Suprapubic skin (tissue), 4 donors: ENCODE measurements at places on chromosomes 12 and 14.

- no peak for DNase-seq
Measured at GRCh38 chr14:49703965-49704364, 11.0 kb downstream of the KLHDC1 start.

GRCh38 chr14:44898551-44898950, 63.2 kb downstream of the KLHL28 start:
- DNase-seq: no peak

DNA sequence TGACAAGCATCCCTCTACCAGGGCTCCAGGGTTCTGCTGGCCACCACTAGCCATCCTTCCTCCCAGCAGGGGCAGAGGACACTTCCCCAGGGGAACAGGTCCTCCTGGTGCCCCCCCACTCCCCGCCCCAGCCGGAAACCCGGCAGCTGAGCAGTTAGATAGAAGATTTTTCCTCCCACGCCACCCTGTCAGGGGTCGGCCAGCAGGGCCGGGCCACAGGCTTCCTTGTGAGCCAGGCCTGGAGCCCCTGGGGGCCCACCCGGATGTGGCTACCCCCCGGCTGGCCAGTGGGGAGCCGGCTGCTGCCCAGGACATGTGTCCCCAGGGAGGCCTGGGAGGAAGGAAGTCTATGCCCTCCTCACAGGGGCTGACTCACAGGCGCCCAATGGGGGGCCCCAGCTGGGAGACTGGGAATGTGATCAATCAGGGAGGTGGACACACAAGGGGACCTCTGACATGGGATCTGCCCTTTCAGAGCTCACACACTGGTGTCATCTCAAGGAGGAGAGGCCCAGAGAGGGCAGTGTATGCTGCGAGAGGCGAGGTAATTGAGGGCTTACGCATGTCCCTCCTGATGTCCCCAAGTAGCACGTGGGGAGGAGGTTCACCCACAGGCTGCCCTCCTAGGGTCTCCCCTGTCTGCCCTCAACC, 4.2 kb downstream of the SH2B3 start:
- no peak for DNase-seq

DNA sequence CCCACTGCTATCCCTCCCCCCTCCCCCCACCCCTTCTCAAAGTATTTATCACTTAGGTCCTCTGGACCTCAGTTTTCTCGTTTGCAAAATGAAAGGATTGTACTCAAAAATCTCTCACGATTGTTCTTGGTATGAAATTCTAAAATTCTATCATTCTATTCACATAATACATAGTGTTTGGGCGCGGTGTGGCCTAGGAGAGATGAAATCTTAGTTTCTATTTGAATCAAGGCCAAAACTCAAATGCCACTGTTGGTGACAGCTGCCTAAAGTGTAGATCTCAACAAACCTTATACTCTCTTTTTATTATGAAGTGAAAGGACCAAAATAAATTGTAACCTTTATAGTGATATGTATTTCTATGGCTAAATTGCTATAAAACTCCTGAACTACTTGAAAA, 23.7 kb upstream of the YAF2 start:
- DNase-seq: no peak

GRCh38 chr14:97290065-97290464, 492.9 kb downstream of the VRK1 start:
- no peak for DNase-seq
